ENCODE measurements at places on chromosomes 4 and X.

DNA sequence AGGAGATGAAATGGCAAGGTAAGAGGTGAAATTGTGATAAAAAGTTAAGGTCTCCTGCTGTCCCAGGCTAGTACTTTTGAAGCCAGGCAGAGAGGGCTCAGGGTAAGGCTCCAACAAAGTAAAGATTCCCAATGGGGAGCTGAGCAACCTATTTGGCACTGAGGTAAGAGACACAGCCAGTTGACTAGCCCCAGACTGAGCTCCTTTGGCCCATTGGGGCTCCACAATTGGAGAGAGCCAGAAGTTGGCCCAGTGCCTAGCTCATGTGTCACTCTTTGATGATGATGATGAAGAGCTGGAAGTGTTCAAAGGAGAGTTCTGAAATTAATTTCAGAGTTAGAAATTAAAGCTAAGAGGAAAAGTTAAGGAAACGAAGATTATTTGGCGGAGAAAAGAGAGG is 94.6 kb downstream of the RLIM start:
- no peak for DNase-seq

DNA sequence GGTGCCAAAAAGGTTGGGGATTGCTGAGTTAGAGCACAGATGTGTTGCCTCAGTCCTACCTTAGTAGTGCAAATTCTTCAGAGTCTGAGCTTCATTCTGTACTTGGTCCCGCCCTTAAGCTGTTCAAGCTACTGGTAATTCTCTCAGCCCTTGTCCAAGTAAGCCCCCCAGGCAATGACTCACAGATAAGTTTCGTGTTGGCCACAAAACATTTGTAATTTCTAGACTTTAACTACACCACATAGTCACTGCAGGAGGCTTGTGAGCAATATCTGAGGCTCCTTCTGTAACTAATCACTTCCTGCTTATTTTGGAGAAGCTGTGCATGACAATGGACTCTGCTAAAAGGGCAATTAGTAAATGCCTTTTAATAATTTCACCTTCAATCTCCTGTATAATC is 1420.5 kb downstream of the PCDH7 start:
- DNase-seq = no peak

DNA sequence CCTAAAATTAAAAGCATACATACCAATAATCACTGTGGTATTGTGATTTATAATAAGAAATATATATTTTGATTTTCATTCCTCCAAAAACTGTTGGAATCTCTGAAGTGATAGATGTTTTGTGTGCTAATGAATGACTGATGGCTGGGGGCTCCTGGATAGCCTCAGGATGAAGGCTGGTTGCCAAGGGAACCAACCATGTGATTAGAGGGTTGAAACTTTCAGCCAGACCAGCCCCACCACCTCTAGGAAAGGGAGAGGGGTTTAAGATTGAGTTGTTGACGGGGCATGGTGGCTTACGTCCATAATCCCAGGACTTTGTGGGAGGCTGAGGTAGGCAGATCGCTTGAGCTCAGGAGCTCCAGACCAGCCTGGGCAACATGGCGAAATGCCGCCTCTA is 34.0 kb downstream of the HS6ST2 start:
- no peak for DNase-seq

GRCh38 chr4:119873794-119874325 is 192.8 kb downstream of the MAD2L1 start:
- no peak for DNase-seq

- DNase-seq = no peak
These were observed 656.6 kb downstream of the ANKRD50 start for GRCh38 chr4:124055896-124056295.

DNA sequence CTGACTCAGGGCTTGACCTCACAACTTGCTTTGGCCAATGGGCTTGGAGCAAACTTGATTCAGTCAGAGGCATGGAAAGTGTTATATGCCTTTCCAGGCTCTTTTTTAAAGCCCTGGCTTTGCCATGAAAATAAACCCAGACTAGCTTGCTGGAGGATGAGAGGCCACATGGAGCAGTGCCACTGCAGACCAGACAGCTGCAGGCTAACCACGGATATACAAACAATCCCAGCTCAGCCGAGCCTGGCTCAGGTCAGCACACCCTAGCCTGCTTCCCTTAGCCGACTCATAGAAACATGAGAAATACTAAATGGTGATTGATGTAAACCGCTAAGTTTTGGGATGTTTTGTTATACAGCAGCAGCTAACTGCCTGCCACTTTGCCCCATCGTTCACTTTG is 345.1 kb downstream of the ARHGAP10 start:
- DNase-seq = no peak

DNA sequence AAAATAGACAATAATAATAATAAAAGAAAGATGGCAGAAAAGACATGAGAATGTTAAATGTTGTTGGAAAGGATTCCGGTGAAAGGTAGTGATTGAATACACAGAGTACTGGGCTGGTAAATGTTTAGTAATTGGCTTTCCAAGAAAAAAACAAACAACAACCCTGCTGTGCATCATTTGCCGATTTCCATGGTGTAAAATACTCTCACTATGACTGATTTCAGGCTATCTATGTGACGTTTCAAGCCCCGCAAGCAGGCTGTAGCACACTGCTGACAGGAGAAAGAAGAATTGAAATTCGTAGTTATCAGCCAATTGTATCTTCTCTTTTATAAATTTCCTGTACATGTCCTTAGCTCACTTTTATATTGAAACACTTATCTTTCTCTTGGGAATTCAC is 13.6 kb upstream of the SEPTIN6 start:
- no peak for DNase-seq

- no peak for DNase-seq
These were observed 8.8 kb upstream of the DGAT2L6 start for GRCh38 chrX:70168238-70169188.

DNA sequence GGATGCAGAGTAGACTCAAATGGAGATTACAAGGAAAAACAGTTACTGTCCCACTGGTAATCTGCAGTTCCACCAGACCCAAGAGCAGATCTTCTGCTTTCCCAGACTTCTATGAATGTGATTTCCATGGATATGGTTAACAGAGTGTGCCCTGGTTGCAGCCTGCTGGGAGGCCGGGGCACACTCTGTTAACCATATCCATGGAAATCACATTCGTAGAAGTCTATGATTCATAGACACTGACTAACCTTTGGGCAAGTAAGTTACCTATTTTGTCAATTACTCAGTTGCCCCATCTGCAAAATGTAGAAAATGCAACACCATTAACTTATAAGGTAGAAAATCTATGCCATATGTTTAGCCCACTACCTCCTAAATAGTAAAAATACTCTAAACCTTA is 443.1 kb upstream of the PITX2 start:
- DNase-seq = no peak

DNA sequence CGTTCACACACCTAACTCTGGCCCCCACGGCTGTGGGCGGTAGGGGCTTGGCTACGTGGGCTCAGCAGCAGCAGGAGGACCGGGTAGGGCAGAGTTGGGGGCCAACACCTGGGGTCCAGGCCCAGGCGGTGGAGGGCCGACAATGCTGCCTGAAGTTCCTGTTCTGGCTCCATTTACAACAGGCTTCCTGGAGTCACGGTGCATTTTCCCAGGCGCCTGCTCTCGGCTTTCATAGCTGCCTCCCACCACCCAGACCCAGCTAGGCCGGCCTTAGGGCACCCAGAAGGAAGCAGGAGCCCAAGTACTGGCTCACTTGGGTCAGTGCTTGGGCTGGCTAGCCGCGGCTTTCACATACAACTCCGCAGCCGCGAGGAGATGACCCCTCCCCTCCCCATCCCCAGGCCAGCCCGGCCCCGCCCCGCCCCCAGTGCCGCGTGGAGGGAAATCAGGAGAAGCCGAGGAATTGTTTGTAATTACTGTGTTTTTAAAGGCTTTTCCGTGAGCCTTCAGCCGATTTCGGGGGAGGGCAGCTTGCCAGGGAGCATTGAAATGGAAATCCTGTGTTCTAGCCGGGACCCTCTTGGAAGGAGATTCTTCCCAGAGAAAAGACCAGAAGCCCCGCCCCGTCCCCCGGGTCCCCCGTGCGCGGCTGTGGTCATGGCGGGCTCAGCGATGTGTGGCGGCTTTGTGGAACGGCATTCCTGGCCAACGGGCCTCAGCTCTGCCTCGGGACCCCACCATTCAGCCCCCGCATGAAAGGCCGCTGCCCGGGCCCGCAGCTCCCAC is 28.5 kb downstream of the PJA1 start:
- DNase-seq = no peak

DNA sequence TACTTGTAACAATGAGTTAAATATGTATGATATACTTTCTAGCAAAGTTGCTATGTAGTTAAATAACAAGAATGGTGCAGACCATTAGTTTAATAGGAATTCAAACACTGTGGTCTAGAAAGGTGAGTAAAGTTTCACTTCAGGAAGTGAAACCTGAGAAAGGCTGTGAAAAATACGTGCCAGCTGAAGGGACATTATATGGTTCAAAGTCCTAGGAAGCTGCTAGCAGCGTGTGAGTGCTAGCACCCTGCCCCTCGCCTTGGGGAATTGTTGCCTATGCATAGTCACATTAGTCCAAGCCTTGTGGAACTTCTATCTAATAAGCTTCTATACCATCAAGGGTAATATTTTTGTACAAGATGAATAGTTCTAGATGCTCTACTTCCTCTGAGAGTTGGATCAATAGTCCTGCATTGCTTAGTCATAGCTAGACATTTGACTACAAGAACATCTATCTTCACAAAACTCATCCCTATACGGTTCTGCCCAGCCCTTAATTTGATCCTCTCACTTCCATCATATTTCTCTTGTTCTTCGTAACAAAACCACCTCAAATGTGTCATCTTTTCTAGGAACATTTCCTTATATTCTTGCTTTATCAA is 45.8 kb upstream of the ARSJ start:
- no peak for DNase-seq

DNA sequence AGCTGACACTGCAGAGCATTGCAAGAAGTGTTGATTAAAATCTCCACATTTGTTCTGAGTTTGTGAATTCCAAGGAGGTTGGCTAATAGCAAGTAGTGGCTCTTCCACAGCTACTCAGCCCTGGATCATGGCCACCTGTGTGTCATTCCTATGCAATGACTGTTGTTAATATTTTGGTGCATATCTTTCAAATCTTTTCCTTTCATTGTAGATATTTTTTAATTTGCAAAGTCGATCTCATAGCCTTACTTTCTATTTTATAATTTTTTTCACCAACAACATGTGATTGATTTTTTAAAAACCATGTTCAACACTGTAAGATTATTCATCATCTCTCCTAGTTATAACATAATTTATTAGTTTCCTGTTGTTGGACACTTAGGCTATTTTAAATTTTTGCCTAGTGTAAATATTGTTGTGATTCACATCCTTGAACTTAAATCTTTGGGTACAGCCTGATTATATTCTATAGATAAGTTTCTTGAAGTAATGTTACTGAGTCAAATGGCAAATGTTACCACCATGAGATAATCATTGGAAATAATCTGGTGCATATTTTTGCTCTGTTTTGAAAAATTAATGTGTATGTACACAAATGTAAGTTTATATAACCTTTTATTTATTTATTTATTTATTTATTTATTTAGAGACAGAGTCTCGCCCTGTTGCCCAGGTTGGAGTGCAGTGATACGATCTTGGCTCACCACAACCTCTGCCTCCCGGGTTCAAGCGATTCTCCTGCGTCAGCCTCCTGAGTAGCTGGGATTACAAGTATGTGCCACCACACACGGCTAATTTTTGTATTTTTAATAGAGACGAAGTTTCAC is 17.1 kb upstream of the ARHGAP10 start:
- no peak for DNase-seq

DNA sequence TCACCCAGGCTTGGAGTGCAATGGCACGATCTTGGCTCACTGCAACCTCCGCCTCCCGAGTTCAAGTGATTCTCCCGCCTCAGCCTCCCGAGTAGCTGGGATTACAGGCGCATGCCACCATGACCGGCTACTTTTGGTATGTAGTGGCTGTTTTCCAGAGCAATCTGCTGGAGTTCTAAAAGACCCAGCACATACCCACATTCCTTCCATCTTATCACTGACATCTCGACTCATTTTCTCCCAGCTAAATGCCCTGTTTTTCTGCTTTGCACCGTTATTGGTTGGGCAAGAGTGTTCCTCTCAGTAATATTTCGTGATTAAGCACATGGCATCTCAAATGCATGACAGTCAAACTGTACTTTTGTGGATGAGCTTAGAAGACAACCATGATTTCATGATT is 53.7 kb downstream of the PRKX start:
- DNase-seq = no peak

GRCh38 chr4:17511051-17511450 is 839 bp downstream of the QDPR start:
- no peak for DNase-seq

DNA sequence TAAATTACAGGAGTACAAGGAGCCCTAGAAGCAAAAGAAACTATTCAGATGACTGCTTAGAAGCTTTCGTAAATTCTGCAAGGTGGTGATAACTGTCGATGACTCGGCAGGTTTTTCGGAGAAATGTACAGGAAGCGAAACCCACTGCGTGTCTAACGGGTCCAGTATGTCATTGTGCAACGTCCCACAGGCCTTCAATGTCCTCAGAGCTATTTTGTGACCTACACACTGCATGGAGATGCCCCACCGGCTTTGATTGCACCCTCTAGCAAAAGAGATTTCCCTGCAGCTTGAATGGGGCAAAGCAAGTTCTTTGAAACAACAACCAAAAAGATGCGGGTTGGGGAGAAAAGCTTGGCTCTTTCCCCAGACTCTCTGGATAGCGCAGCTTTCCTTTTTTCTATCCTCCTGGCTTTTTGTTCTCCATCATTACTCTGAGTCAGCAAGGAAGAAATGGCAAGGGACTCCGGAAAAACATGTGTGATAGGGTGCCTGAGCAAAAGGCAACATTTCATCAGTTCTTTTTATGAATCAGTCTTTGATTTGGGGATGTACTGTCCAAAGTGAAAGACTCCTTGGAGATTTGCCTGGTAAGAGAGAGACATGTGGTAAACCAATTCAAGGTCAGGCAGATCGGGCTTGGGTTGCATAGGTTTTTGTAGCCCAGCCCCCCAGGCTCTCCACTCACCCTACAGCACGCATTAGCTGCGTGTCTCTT is 112.0 kb upstream of the TBL1X start:
- no peak for DNase-seq

DNA sequence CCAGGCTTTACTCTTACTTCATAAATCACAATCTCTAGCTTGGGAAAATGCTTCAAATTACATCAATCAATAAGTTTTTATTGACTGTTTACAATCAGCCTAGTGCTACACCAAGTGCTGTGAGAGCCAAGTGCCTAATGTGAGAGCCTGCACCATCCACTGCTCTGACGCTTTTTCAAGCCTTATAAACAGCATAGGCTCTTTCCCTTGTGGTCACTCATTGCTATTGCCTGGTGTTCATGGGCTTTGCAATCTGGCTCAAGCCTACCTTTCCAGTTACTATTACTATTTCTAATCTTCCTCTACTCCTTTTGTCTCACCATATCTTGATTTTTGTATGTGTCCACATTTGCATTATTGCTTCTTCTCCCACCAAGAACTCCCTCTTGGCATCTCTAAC is 77.0 kb downstream of the REELD1 start:
- no peak for DNase-seq
